Dermis blood vessel endothelial cell (primary cell): ENCODE measurements at places on chromosomes 12 and 14.
A peak's percentile ranks its signal among the peaks of the same experiment; 100 is the strongest.

DNA sequence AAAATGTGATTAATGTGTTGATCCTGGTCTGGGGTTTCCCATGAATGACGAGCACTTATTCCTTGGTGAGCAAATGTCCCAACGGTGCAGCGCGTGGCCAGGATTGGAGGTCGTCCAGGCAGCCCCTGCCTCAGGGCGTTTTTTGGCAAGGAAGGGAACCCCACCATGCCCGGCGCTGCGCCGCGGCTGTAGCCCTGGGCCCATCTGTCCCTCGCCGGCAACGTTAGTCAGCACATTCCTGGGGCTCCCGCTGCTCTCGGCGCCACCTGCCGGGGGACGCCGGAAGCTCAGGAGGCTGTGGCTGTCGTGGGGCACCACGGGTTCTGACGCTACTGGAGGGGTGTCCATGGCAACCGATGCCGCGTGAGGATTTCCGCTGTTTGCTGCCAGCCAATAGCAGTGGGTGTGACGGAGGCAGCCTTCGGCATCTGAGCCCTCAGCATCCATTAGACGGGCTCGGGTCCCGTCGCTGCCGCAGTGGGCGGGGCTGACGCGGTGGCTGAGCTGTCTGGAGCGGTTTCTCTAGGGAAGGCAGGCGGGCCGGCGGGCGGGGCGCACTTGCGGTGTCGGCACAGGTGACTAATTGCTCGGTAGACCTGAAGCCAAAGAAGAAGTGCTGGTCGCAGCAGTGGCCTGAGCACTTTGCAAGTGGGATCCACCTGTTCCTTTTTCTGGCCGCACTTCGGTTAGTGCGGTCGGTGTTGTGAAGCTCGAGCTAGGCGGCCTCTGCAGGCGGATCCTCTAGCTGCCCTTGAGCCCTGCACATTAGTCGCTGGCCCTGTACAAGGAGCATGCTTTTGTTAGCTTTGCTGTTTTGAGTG, 29.5 kb downstream of the RAB35 start:
- peak; percentile 99 for DNase-seq

DNA sequence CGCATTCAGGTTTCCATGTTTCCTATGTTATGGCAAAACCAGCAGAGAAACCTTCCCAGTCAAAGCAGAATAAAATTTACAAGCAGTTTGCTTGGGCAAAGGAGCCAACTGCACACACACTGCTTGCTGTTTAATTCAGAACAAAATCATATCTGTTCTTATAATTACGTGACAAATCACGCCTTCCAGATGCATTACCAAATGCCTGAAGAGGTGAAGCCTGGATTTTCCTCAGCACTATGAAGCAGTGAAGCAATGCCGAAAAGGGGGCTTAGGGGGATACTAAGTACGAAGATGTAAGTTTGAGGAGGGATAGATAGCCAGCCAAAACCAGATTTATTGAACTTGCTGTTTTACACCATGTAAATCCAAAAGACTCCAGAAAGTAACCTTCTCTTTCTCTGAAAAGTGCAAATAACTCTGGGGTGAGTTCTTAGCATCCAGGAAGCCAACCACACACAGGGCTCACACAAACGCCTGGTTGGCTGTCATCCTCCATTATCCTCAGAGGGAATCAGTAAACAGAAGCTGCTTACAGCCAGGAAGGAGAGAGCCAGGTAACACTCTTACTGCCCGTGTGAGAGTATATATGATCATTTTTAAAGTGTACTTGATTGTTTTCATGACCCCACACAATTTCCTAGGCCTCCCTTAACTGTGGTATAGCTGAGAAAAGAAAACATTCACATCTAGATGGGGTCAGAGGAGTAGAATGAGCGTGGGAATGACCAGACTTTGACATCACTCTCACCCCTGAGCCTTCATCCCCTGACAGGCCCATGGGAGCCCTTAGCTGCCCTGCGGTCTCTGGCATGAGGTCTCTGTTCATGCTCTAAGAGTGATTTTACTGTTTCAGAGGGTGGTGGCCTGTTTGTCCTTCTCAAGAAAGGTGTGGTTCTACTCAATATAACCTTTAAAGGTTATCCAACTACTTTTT, 442.5 kb downstream of the EGLN3 start:
- no peak for DNase-seq

DNA sequence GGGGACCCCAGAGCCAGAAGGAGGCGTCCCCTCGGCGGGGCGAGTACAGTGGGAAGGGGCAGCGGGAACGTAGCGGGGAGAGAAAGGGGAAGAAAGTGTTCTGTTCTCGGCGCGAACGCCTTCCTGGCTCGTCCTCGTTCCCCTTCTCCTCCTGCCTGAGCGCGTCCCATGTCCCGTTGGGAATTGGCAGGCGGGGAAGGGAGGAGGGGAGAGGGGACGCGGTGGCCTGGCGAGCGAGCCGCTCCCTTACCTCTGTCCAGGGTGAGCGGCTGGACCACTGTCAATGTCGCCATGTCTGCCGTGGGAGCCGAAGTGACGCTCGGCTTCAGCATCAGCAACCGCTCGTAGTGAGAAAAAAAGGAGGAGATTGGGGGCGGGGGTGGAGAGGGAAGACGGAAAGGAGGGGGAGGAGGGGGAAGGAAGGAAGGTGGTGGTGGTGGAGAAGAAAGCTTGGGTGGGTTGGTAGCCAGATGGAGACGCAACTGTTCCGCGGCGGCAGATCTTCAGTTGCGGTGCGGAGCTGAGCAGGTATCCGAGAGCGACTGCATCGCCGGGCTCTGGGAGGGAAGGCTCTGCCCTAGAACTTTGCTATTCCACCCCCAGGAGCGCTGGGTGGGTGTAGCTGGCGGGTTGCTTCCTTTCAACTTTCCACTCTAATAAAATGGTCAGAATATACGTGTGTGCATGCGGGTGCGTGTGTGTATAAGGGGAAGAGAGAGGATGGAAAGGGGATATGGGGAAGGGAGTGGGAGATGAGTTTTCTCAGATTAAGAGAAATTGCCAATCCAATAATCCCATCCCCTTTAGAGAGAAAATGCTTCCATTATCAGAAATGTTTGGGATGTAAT, at the start of gene LIN7A:
Gene LIN7A, minus strand, starts transcription at position 544 of the 848 bp plus-strand sequence. Its CDS starts 212 bp downstream, at position 332.
- peak; percentile 9 for DNase-seq

DNA sequence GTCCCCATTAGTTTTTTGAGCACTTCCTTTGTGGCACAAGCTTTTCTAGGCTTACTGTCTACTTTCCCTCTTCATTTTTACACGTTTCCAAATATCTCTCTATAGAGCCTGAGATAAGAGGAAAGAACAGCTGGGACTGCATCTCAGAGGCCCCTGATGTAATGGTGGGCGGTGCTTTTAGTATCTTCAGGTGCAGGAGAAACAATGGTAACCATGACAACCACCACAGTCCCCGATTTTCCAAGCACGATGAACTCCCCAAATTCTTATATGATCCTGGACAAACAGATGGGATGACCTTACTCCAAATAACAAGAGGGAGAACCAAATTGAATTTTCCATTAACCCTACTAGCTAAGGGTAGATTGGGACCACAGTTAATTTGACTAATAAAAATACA, 103.3 kb downstream of the AEBP2 start:
- no peak for DNase-seq

- DNase-seq, result no peak
These were observed 181.0 kb downstream of the C12orf42 start for GRCh38 chr12:103314786-103315185.

GRCh38 chr12:60052483-60052882, 456.7 kb downstream of the SLC16A7 start:
- peak; percentile 35 for DNase-seq

GRCh38 chr12:106269150-106269771, 21.4 kb upstream of the CKAP4 start:
- no peak for DNase-seq

DNA sequence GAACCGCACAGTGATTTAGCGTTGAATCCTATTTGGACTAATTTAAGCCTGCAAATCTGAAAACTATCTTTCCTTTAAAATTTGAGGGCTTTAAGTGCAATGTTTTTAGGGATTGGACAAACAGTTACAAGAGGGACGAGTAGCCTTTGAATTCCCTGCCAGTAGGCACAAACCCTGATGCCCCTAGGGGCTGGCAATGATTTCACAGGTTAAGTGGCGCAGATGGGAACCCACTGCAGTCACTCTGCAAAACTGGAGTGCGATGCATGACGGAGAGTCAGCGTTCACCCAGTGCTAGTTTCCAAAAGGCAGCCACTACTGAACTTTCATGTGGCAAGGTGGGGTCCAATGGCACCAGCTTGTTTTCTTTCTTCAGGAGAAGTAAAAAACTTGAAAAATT, 99.4 kb upstream of the FRMD6 start:
- no peak for DNase-seq

DNA sequence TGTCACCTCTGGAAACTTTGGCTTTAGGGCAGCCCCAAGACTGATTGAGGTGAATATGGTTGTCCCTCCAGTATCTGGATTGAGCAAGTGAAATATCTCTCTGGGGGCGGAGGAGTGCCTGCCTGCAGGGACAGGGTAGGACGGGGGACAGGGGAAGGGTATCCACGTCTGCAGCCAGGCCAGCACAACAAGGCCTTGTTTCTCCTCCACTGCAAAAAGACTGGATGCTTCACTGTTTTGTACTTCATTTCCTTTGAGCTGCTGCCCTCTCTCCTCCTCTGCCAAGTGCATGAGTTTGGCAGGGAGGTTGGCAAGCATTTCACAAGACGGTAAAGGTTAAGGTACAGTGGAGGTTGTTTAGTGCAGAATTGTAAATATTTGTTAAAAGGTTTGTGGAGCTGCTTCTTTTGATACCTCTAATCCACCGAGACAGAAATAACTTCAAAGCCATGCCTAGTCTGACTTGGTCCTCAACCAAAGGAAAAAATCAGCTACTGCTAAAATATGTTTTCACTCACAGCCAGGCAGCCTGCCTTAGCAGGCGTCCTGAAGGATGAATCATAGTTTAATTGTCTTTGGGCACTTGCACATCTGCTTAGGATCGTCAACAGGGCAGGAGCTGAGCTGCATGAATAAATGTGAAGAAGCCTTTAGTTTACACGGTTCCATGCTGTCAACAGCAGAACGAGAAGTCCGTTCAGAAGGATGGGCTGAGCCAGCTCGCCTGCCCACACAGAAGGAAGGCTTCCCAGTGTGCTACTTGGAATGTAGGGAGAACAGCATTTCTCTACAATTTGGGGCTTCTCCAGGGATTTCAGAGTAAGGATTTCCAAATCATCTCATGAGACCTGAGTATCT, 269.7 kb downstream of the TTC6 start:
- no peak for DNase-seq

- DNase-seq, result peak; percentile 61
These were observed 65.8 kb downstream of the RIC8B start for GRCh38 chr12:106840243-106840642.

DNA sequence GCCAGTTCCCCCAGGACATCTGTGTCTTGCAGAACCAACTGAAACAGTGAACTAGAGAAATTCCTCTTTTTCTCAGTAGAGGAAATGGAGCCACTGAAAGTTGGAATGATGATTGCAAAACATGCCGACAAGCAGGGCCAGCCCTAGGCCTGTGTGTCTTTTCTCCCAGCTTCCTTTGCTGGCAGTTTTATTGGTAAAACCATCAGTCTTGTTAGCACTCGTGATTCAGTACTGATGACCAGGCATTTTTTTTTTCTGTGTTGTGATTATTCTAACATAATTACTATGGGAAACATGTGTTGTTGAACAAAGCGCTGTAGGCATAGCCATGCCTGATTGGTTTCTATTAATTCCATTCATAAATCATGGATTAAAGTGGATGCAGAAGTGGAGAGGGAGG, 620.7 kb downstream of the AACS start:
- DNase-seq, result no peak

DNA sequence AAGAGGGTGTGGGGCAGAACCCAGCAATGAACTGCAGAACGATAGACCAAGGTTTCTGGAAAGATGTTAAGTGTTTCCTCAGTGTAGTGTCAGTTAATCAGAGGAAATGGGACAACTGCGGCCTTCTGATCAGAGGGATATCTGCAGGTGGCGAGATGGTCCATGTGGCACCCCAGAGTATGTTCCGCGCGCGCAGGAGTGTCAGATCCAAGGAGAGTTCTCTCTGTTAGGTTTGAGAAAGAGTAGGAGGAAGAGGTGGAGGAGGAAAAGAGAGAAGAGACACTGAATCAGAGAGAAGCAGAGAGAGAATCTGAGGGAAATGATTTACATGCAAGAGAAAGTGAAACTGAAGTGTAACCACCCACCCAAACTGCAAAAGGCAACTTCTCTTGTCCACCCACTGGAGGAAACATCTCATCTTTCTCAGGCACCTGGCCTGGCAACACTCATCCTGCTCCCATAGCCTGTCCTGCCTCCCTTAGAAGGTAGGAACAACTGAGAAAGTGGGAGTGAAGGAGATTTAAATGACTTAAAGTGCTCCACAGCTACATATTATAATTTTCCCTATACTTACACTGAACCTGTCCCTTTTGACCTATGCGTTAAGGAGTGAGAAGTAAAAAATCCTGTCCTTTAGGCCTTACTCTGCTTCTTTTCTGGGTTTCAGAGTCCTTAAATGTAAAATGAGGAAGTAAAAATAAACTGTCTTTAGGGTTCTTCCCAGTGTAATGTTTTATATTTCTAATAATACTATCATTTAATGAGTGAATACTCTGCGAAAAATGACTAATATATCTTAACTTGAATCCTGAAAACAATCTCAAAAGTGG, 6.8 kb upstream of the TESPA1 start:
- no peak for DNase-seq

- DNase-seq, result no peak
These were observed 5.4 kb upstream of the GPR84 start for GRCh38 chr12:54369597-54370131.

- DNase-seq, result no peak
These were observed 1323.3 kb downstream of the LRFN5 start for GRCh38 chr14:42929806-42930480.

GRCh38 chr12:47910486-47910885, 5.7 kb upstream of the VDR start:
- DNase-seq, result no peak

DNA sequence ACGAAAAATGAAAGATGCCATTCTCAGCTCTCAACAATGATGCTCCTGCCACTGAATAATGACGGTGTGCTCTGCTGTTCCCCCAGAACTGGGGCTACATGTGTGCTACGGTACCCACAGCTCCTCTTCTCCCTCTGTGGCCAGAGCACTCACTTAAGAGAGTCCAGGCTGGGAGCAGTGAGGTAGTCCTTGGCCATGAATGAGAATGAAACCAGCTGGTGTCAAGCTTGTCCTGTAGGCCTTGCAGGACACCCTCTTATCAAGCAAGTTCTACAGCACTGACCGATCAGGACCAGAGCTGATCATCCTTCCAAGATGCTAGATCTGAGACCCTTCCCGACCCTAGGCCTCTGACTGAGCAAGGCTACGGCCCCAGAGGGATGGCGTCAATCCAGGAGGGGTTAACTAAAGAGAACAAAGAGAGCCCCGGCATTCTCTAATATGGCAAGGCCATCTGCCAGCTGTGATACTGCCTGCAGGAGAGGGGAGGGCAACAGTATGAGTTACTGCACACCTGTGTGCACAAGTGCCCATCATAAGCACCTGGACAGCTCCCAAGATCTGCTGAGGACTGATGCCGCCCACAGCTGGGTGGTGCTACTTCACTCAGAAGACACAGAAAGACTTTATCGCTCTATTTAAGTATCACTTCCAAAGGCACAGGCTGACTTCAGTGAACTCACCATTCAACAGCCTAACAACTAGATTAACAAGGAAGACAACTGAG, 30.5 kb downstream of the APPL2 start:
- DNase-seq, result no peak
